ENCODE measurements at places on chromosomes 4 and X.
A peak's percentile ranks its signal among the peaks of the same experiment; 100 is the strongest.

- DNase-seq = no peak
These were observed 19.7 kb downstream of the ZFP42 start for GRCh38 chr4:188015025-188015940.

DNA sequence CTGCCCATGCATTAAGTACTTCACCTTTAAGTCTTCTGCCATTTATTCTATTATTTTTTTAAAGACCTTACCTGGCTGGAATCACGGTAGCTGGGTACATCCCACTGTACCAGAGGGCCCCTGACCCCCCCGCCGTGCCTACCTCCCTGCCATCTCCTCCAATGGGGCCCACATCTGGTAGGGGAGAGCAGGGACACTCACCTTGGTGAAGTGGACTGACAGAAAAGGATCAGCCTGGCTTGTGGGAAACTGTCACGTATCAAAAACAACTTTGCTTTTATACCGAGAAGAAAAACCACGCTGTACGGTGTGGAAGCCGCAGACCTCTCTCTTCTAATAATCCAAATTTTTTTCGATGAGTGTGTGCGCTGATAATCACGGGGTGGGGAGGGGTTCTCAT is at the start of gene FOXP3:
Gene FOXP3 (minus strand): TSS at position 251 of the 400 bp plus-strand sequence. CDS start 6,205 bp downstream, outside the sequence.
- no peak for DNase-seq

DNA sequence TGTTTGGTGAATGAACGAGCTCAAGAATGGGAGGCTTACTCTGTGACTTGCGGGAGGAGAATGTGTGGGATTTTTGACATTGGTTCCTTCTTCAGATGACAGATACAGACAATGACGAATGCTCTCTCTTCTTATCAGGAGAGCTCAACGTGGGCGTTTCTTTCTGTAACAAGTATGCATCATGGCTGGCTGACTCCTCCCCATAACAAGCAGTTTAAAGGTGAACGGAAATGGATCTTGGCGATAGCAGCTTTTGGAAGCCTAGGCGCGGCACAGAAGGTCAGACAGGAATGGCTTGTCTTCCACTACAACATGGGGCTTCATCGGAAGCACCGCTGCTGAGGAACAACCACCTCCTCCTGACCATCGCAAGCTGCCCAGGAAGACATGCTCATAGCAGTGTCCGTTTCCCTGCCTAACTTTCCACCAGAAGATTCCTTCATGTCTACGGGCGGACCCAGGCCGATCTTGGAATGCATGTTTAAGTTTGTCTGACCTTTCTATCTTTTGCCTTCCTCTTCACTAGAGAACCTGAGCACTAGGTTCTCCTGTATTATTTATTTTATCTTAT is 18.3 kb upstream of the ACSL1 start:
- no peak for DNase-seq

- DNase-seq = no peak
These were observed 241.0 kb downstream of the RAB28 start for GRCh38 chr4:13243152-13243551.

- peak; percentile 18 for DNase-seq
These were observed 136.3 kb upstream of the SMAD1 start for GRCh38 chr4:145345401-145345800.

DNA sequence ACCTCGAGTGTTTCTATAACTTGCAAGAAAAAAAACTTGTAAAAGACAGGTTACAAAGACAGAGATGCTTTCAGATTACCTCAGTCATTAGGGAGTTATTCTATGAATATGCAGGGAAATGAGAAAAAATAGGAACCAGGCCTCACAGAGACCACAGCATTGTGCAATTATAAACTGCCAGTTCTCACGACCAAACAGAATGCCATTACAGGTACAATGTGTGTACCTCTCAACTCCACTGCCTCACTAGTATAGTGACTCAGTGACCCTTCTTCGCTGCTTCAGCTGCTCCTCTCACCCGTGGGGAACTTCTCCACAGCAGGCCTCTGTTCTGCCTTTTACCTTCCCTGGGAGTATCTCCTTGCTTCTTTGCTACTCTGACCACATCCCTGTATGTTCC is 2.3 kb upstream of the HTATSF1 start:
- DNase-seq = no peak

DNA sequence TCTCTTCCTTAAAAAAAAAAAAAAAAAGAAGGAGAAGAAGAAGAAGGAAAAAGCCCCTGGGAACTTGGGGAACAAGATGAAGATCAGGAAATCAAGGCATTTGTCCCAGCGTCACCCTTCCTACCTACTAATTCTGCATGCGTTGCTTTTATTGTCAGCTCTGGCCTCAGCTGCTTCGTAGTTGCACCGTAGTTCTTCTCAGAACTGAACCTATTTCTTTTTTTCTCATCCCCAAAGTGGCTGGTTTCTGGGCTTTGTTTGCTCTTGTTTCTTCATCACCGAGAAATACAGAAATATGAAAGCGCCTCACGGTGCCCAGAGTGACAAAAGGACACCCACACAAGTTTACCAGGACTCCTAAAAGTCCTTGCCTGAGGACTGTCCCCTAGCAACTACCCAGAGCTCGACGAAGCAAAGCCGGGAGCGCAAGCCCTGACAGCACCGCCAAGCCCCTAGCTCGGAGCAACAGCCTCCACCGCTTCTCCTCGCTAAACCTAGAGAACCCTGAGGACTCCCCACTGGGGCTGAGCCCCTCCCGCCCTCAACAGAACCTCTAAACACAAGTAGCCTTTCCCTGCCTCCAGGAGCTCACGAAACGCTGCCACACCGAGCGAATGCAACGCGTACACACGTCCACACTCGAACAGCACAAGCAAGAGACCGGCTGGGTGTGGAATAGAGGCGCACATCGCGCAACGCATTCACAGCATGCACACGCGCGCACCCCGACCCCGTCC is 710 bp downstream of the PRKG2 start:
- no peak for DNase-seq

- no peak for DNase-seq
These were observed 12.9 kb upstream of the WDR19 start for GRCh38 chr4:39169426-39169825.

- peak; percentile 95 for DNase-seq
These were observed 393 bp downstream of the GTPBP6 start for GRCh38 chrX:318068-318738.

DNA sequence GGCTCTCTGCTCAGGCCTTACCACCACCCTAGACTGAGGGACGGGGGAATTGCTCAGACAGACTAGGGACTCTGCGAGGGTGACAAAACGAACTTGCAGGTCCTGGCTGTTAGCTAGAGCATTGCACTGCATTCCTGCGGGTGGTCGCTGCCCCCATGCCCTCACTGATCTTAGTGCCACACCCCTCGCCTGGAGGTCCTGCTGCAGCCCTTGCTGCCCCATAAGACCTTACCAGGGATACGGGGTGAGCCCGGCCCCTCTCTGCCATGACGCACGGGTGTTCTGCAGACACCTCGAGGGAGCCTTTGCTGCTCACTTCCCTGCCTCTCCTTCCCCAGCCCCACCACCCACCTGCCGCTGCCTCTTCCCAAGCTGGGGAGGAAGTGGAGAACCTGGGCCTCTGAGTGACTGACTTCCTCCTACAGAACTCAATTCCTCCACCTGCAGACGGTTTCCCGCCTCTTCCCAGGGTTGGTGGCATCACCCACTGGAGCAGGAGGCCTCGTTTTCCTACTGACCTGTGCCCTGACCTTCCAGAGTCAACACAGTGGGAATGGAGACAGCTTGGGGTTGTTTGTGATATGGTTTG is 19.8 kb upstream of the TBC1D14 start:
- no peak for DNase-seq

DNA sequence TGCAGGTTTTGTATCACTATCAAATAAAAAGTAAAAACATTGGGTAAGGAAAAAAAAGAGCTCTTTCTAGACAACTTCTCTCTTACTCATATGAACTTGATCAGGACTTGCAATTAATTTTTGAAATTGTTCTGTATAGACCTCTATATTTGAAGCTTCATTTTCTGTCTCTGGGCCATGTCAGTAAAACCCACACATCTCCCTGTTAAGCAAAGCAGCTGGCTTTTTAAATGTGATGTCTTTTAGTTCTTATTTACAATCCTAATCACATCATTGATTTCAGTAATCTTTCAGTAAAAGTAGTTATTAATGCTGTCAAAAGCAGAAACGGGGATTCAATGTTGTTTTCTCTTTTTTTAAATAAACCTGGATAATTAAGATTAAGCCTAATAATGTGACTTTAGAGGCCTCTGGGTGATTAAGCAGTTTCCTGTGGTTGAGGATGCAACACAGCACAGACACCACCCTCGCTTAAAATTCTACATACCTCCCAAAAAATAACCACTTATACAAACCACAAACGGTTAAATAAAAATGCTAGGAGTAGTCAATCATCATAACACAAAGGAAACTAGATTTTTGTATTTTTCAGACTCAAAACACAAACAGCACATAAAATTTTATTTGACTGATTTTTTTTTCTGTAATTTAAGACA is 5.2 kb upstream of the PCDH10 start:
- no peak for DNase-seq

- no peak for DNase-seq
These were observed 246.6 kb upstream of the AADAT start for GRCh38 chr4:170336238-170336775.

- DNase-seq = no peak
These were observed 103.1 kb upstream of the GPRIN3 start for GRCh38 chr4:89410687-89411086.

DNA sequence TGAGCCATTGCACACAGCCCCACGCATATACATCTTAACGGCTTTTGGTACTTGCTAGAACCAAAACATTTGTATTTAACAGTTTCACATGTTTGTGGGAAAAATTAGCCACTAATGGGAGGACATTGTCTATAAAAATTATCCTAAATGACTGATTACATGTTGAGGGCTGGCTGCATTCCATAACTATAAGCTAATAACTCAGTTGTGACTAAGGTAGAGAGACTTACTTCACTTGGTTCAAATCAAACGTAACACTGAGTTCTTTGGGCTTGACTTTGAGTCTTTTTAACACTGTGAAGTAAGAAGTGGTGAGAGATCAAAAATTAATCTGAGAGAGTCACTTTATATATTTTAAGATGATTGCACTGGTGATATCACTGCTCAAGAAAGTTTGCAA is 47.9 kb upstream of the PGRMC2 start:
- no peak for DNase-seq

DNA sequence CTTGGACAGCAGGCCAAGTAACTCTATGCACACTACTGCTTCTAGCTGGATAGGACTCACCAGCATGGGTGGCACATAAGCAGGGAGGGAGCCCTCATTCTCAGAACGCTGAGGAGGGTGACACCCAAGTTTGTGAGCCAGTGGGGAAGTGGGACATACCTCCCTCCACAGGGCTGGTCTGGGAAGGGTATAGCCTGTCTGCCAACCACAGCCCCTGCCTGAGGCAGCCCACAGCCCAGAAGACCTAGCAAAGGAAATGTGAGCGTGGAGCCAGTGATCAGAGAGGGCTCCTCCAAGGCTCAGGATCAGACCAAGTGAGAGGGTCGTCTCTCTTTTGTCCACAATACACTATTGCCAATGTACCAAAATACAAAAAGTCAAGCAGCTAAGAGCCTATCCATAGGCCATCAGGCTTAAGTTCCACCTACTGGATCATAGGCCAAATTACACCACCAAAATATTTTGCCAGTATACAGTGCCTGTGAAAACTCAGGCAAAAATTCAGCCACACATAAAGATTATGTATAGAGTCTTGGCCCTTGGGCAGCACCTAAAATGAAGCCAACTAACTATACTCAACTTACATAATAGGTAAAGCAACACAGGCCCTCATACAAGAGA is 1203.1 kb downstream of the PCDH18 start:
- no peak for DNase-seq

- no peak for DNase-seq
These were observed 1359.5 kb downstream of the TECRL start for GRCh38 chr4:63049726-63050125.

DNA sequence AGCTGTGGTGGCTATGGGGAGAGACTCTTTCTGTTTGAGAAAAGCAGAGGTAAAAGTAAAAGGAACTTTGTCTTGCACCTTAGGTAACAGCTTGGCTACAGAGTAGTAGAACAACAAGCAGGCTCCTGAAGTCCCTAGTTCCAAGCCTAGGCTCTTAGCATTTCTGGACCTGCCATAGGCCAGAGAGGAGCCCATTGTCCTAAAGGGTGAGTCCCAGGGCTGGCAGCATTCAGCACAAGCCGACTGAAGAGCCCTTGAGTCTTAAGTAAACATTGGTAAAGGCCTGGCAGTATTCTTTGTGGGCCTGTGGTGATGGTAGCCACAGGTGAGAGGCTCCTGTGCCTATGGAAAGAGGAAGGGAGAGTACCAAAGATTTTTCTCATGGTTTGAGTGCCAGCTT is 38.2 kb downstream of the CSN3 start:
- DNase-seq = no peak

DNA sequence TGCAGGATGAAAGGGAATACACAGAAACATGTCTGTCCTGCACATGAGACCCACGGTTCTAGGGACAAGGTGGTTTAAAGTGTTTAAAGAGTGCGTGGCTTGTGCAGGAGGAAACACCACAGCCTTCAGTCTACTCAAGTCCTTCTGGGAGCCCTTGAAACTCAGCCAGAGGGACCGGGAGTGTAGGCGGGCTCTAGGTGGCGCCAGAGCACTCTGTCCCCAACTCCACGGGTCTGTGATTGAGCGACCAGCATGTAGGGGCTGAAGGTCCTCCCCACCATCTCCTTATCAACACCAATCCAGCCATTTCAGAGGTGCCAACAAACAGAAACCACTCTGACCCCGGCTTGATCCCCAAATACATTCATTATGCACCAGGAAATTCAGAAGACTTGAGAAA is 82.0 kb upstream of the CLDN34 start:
- DNase-seq = no peak

GRCh38 chr4:172736046-172736445 is 432.6 kb upstream of the GALNT7 start:
- DNase-seq = no peak

- no peak for DNase-seq
These were observed 179.9 kb upstream of the BCOR start for GRCh38 chrX:40277672-40278071.

DNA sequence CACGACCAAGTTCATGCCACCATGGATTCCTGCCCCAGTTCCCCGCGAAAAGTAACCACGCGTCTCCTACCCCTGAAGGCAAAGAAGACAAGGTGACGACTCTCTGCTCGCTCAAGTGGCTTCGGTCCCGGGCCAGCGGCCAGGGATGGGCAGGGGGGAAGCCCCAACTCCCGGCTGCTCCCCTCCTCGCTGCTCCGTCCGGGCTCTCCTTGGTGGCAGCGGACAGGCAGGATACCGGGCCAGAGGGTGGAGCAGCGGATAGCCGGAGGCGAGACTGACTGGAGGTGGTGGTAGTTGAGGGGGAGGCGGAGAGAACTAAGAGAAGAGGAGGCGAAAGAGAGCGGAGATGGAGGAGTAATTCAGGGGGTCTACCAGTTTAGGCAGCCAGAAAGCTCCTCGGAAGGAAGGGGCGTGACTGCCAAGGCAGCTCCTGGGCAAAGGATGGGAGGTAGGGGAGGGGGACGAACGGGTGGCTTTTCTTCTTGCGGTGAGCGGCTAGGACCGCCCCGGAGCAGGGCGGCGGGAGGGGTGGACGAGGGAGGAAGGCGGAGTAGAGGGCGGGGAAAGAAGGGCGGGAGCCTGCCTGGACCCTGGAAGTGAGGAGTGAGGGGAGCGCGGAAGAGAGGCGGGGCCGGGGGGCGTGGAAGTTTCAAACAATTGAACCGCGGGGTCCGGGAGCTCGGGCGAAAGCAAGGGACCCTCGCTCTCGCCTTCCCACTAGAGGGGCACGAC is at the start of gene AMOT:
Gene AMOT (minus strand): TSS at position 450 of the 732 bp plus-strand sequence. CDS start 17,705 bp downstream, outside the sequence.
- no peak for DNase-seq

Data from fibroblast of skin of left biceps (primary cell).